ENCODE measurements at places on chromosomes 3 and 15. TPM values are rescaled to one million over a fixed set of nuclear protein-coding genes. Genes with fewer than 3 reads are reported as not detected.

BFSP2 gene
- polyA plus RNA-seq = 0.82 TPM

SH2D7 gene
- not detected for polyA plus RNA-seq

GRCh38 chr3:30662836-30663235 is 56.4 kb downstream of the TGFBR2 start:
- no peak for DNase-seq
- no peak overlapping the region for H3K27ac ChIP-seq
- no peak overlapping the region for H3K4me3 ChIP-seq

PDZRN3 gene
- polyA plus RNA-seq = not detected

DNA sequence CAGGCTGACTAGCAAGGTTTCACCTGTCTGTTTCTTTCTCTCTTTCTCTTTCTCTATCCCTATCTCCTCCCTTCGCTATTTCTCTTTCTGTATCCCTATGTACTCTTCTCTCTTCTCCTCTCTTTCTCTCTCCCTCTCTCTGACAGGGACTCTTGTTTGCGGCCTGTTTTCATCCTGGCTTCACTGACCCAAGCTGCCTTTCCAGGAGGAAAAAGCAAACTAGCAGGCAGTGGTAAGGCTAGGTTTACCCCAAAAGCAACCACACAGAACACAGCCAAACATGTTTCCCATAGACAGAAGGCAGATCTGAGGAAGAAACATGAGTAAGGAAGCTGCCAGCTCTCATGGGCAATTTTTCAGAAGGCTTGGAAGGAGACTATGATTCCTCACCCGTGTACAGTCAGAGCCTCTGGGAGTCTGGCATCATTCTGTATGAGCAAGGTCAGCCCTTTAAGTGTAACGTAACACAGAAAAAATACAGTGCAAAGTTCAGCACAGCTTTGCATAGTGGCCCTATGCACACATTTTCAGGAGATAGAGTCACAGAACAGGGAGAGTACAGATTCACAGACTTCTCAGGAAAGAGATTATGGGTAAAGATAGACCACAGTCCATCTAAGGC is 61.0 kb downstream of the OCA2 start:
- no peaks in the 10 kb centered on the region for H3K4me1 ChIP-seq
- DNase-seq = no peak
- no peak overlapping the region for H3K27ac ChIP-seq
- H3K36me3 ChIP-seq = no peaks in the 10 kb centered on the region
- no peaks in the 10 kb centered on the region for H3K27me3 ChIP-seq
